ENCODE measurements at places on chromosomes 7 and 10. TPM values are rescaled to one million over a fixed set of nuclear protein-coding genes. Genes with fewer than 3 reads are reported as not detected.

GRCh38 chr7:85205754-85206153, 18.9 kb upstream of the SEMA3D start:
- no peak for DNase-seq

DNA sequence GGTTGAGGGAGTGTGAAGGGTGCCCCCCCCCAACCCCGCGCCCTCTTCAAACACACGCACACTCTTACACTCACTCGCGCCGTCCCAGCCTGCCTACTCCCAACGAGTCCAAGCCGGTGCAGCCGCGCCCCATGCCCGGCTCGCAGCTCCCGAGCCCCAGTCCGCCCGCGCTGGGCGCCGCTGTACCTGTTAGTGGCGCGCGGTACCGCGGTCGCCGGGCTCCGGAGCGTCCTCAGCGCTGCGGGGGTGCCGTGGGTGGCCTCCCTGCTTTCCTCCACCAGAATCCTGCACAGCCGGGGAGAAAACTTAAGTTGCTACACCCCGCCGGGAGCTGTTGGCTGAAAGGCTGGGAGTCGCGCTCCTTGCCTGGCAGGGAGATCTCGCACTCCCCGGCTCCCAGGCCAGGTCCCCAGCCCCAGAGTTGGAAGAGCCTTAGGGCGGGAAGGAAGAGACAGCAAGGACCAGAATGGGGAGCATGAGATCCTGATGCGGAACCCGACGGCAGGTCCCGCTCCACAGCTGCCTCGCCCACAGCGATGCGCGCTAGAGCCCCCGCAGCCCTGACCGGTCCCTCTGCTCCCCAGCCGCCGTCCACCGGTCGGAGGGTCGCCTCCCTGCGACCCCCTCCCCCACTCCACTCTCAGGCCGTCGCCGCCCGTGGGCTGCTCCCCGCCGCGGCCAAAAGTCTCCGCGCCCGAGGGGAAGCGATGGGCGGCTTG, 863 bp downstream of the ST8SIA6 start:
- DNase-seq = no peak

DNA sequence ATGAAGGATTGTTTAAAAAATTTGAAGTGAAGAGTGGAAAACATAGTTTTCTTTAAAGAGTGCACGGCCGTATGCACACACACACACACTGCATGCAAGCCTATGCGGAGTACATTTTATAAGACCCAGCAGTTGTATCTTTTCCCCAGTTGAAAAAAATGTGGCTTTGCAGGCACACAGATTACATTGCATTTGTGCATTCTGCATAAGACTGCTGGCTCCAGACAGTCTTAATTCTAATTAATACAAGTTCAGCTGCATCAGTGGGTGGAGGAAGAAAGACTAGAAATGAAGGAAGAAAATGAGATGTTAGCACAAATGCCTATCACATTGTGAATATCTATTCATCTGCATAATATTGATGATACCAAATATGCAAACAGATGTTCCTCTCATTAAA, 79.6 kb downstream of the FAM204A start:
- DNase-seq = no peak

DNA sequence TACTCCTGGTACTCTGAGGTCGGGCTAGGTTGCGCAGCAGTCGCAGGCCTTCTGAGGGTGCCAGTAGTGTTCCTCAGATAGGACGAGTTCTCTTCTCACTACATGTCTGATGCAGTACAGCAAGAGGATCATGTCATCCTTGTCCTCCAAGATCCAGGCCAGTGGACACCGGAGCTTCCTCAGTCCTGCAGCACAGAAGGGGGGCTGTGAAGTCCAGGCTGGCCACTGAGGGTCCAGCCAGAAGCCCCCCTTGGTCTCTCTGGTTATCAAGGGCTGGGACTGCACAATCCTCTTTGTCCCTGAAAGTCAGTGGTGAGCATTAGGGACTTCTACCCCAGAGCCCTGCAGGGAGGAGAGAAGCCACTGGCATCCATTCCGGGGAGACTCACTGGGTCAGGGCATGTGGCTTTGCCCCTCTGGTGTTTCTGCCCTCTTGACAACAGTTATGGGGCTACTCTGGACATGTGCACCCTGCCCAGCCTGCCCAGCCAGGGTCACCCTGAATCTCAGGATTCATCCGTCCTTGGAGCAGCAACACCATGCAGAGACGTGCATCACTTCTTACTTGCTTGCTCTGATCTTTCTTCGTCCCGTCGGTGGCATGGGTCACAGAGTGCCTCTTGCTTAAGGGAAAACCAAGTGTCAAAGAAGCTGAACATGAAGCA, 125.7 kb downstream of the ADCY1 start:
- peak; percentile 41 for DNase-seq

GRCh38 chr7:19772306-19772705, 1.1 kb downstream of the TMEM196 start:
- no peak for DNase-seq

PPRC1 gene
- 6.9 TPM for total RNA-seq

DNA sequence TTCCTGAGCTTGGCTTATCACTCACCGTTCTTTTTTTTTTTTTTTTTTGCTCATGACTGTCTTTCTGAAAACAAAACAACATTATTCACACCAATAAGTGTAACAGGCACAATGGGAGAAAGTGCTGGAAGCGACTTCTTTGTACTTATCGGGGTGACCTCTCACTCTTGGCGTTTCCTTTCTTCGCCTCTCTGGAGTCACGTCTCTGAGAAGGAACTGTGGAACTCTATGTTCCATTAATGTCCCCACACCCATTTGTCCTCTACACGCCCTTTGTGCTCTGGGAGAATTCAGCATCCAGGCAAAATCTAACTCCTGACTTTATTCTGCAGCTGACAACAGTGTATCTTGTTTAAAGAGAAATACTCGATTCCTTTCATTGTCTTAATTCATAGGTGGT, 70.8 kb upstream of the FAM204A start:
- DNase-seq = no peak

ICA1 gene
- 1.9 TPM for total RNA-seq

DNA sequence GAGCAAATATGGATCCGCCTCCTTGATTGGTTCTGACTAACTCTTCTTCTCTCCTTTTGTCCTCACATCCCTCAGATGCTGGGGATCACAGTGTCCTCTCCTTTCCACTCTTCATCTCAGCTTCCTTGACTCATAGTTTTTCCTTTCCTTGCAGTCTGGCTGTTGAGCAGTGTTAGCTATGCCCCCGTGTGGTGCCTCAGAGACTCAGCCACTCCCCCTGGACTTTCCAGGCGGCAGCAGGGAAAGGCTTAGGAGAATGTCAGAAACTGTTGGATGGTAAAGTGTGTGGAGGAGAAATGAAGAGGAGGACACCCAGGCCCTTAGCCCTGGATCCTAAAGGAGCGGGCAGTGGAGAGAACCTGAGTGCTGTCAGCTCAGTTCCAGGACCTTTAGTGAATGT, 267.5 kb downstream of the CELF2 start:
- no peak for DNase-seq
